ENCODE measurements at places on chromosomes 1 and 21.
A peak's percentile ranks its signal among the peaks of the same experiment; 100 is the strongest.

DNA sequence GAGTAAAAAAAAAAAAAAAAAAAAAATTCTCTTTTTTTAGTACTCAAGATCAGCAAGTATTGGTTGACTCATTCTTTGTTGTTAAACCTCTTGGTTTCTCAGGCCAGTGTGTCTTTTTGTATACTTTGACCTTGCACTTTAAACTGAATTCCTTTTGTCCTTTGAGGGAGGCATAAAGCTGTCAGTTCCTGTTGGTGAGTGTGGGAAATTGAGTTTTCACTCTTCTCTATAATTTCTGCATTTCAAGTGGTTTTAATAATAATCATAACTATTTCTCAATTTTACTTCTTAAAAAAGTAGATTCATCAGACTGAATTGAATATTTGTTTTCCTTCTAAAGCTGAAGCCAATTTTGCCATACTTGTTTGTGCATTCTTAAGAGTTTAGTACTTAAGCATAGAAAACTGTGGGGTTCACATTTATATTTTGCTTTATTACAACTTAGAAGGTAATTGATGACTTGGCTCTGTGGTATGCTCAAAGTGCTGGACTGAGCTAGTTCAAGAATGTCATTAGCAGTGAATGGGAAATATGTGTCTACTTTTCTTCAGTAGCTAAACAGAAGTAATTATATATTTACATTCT is 43.4 kb downstream of the ITSN1 start:
- DNase-seq, result no peak

DNA sequence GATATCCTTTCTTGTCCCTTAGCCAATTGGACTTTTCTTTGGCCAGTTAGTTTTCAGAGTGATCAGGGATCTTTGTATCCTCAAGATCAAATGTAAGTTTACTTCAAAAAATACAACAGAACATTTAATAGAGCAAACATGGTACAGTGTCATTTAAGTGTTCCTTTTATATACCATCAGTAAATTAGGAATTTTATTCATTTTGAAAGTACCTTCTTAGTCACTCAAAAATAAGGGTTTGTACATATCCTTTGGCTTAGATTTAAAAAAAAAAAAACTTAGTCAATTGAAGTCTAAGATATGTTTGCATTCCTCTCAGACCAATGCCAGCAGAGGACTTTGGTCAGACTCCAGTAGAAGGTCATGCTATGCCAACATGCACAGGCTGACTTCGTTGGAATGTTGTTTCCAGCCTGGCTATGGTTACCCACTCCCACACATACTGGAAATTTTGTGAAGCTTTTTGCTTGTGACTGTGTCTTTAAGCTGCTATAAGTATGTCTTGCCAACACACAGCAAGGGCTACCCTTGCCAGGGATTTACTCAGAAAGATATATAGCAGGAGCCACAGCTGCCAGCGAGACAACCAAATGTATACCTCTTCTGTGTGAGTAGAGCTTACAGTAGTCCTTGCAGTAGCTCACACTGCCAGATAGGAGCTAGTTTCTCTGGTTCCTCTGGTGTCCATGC is 81.5 kb upstream of the LRIF1 start:
- DNase-seq, result no peak

- DNase-seq, result no peak
Measured at GRCh38 chr1:241424480-241424971, 67.5 kb upstream of the RGS7 start.

DNA sequence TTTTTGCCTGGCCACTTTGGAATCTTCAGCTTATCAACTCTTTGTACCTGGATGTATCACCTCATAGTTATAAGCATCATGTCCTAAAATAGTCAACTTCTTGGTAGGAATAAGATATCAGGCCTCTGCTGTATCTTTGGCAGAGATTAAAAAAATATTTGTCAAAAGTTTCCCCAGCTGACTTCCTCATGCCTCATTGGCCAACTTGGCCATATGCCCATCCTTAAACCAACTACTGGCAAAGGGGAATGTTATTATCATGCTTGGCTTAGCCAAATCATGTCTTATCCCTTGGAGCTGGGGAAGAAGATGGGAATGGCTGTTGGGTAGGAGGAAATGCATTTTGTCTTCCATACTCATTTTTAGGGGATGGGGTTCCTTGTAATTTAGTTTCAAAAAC is 23.4 kb downstream of the NFASC start:
- DNase-seq, result no peak

DNA sequence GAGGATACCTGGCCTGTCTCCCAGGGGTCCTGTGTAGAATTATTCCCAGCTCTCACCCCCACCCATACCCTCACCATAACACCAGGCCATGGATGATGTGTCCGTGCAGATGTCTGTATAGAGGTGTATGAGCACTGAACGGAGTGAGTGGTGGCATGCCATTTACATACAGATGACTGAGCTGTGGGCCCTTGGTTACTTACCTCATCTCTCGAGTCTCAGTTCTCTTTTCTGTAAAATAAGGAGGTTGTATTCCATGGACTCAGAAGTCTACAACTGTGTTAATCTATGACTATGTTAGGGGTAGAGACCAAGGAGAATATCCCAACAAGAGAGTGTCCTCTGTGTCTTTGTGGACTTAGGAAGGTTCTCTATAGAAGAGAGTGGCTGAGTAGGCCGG is 65.6 kb upstream of the CD1D start:
- DNase-seq, result peak; percentile 60

- no peak for DNase-seq
Measured at GRCh38 chr1:87853576-87854351, 525.1 kb downstream of the LMO4 start.

GRCh38 chr1:69991644-69992043 is 213.7 kb downstream of the LRRC40 start:
- DNase-seq, result no peak

DNA sequence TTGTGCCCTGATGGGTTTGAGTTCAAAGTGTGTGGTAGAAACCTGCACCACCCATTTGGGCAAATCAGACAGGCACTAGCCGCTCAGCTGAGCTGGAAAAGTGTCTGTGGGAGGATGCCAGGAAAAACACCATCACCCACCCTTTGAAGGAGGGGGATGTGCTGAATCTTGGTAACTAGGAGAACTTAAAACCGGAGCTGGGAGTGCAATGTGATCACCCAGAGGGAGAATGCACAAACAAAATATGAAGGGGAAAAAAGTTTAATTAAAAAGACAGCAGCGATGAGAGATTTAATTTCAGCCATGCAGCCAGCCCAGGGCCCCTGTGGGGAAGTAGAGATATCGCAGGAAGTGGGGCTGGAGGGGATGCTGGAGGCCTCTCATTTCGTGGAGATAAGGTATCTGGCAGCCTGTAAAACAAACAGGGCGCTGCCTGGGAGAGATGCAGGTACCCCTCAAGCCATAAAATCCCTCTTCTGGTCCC is 86.8 kb upstream of the BCAR3 start:
- no peak for DNase-seq

DNA sequence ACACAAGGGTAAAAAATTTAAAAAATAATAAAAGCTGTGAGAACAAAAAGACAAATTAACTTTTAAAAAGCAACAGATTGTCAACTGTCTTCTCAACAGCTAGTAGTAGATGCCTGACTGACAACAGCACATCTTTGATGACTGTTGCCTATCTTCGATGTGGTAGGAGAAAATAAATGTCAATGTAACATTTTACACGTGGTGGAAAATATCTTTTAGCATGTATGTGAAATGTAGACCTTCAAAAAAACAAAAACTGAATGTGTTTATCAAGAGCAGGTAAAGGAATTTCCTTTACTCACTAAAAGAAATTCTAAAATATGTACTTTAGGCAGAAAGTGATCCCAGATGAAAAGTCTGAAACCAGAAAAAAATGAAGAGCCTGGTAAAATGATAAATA is 42.9 kb downstream of the CD53 start:
- no peak for DNase-seq

DNA sequence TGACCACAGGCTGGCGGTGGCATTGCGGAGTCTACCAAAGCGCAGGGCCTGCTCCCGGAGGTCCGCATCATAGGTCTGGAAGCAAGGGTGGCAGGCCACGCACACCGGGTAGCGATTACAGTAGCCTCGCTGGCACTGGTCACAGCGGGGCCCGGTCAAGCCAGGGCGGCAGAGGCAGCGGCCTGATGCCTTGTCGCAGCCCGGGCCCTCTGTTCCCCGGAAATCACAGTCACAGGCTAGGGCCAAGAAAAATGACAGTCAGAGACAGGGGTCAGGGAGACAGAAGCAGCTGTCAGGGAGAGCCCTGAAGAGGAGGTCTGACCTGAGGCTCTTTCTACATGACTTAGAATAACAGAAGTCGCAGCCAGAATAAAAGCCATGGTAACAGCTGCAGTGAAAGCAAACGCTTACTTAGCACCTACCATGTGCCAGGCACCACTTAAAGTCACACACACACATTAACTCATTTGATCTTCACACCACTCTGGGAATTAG is 26.4 kb downstream of the LAMB3 start:
- no peak for DNase-seq

- DNase-seq, result no peak
Measured at GRCh38 chr1:71377886-71378285, 297.1 kb upstream of the ZRANB2 start.

DNA sequence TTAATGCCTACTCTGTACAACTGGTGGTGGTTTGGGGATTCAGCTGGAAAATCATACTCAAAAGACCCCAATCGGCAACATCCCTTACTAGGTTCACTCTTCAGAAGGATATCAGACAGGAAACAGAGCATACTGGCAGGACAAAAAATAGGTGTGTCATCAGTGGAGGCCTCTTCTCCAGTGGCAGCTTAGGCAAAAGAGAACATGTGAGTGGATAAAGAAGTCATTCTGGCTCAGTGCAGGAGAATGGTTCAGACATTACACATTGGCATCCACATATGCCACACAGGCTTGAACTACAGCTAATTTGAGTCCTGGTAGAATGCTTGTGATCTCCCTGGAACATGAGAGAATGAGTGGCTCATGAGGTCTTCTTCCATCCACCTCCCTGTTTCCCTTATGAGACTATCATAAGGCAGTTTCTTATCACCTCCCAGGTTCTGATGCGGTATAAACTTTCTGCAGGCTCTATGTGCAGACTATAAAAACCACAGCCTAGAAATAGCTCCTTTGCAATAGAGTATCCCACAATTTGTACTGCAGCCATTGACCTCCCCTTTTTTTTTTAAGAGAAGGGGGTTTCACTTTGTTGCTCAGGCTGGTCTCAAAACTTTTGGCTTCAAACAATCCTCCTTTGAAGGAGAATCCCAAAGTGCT is 24.7 kb downstream of the VAMP4 start:
- no peak for DNase-seq

GRCh38 chr1:230232371-230232771 is 165.3 kb downstream of the GALNT2 start:
- DNase-seq, result no peak

GRCh38 chr1:115031595-115031994 is 2.0 kb downstream of the TSHB start:
- DNase-seq, result no peak

DNA sequence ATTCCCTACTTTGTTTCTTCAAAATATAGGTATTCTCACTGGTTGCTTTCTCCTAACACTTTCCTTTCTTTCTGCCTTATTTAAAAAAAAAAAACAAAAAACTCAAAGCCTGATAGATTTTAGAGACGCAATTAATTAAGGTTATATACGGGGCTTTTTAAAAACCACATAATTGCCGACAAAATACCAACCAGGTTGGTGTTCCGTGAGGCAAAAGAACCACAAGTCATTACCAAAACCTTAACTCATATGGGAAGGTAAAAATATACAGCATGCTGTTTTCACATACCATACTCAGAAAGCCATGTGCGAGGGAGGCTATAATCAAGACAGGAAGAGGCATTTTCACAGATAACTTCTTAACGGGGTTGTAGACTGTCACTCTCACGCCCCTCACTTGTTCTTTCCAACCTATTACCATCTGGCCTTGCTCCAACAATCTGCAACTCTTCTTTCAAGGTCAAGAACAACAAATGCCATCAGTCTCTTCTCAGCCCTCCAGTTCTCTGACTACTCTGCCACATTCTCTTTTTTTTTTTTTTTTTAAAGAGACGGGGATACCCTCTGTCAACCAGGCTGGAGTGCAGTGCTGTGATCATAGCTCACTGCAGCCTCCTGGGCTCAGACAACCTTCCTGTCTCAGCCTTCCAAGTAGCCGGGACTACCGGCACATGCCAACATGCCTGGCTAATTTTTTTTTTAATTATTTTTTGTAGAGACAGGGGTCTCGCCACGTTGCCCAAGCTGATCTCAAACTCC is 102.6 kb downstream of the APP start:
- DNase-seq, result no peak

GRCh38 chr1:6497215-6497866 is 5.9 kb upstream of the PLEKHG5 start:
- DNase-seq, result peak; percentile 80

- DNase-seq, result no peak
Measured at GRCh38 chr1:61370177-61370912, 288.0 kb downstream of the NFIA start.

DNA sequence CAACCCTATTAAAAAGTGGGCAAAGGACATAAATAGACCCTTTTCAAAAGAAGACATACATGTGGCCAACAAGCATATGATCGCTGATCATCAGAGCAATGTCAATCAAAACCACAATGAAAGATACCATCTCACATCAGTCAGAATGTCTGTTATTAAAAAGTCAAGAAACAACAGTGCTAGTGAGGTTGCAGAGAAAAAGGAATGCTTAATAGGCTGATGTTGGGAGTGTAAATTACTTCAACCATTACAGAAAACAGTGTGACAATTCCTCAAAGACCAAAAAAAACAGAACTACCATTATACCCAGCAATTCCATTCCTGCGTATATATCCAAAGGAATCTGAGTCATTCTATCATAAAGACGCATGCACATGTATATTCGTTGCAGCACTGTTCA is 13.2 kb downstream of the USH2A start:
- no peak for DNase-seq

DNA sequence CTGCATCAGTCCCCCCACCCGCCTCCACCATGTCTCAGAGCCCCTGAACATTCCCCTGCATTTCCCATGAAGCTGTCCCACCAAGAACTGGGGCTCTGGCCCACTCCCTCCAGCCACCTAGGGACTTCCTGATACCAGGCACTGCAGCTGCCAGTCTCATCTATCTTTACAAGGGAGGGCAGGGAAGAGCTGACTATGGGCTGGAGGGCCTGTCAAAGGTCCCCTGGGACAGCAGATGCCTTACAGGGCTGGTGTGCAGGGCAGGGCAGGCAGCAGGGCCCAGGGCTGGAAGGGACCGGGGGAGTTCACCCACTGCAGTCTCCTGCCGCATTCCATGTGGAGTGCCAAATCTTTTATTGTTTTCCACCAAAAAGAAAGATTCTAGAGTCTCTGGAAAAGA is 17.6 kb downstream of the SHISA4 start:
- DNase-seq, result no peak

GRCh38 chr1:226994586-226995364 is 54.7 kb downstream of the COQ8A start:
- no peak for DNase-seq

- DNase-seq, result no peak
Measured at GRCh38 chr1:100924991-100925390, 29.1 kb downstream of the SLC30A7 start.

Measured in GM13976 (cell line).